ENCODE measurements at places on chromosomes 6 and 20.

DNA sequence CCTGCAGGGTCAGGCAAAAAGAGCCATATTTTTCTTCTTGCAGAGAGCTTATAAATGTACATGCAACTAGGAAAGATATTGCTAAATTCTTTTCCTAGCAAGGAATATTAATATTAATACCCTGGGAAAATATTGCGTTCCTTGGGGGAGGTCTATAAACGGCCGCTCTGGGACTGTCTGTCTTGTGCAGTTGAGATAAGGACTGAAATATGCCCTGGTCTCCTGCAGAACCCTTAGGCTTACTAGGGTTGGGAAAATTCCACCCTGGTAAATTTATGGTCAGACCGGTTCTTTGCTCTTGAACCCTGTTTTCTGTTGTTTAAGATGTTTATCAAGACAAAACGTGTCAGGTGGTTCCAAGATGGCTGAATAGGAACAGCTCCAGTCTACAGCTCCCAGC, 121.3 kb upstream of the CARMIL1 start:
- DNase-seq: no peak

GRCh38 chr6:157832250-157832967, 9.4 kb downstream of the SNX9 start:
- DNase-seq: no peak

DNA sequence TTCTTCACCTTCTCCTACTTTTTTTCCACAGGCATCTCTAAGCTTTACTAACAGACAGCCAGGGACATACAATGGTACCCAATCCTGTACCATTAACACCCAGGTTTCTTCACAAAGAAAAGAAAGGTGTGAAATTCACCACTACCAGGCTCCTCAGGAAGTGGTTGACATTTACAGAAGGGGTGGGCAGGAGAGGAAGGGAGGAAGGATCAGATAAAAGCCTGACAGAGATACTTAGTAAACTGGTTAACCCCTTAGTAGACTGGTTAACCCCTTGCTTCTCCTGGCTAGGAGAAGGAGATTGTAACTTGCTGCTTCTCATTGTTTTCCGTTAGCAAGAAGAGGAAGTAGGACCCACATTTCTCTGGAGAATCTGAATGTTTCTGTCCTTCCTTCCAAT, 7.2 kb downstream of the SAMD3 start:
- DNase-seq: peak; percentile 31

DNA sequence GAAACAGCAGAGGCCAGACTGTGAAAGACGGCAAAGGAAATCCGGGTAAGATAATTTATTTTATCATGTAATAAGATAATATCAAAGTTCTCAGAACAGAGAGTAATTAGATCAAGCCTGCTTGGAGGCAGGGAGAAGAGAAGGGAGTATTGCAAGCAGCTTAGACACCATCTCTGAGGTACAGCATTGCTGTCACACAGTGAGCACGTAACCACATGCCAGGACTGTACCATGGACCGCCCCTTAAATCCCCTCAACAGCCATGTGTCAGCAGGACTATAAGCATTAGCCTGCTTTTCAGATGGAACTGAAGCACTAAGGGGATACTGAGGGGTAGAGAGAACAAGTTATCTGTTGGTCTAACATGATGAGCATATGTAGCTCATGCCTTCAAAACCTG, 141.5 kb downstream of the C6orf118 start:
- no peak for DNase-seq

DNA sequence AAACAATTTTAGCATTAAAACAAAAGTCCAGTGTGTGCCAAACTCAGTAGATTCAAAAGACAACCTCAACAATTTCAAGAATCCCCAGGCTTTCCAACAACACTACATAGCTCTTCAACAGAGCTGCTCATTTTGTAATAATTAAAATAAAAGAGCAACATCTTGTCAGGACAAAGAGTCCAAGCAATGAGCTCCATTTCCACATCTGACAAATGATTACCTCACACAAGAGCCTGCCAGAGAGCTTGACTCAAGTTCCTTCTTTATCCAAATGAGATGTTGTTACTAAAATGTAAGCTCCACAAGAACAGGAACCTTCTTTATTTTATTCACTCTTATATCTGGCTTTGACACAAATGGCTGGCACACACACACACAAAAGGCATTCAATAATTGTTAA, 449.8 kb downstream of the HACE1 start:
- no peak for DNase-seq

DNA sequence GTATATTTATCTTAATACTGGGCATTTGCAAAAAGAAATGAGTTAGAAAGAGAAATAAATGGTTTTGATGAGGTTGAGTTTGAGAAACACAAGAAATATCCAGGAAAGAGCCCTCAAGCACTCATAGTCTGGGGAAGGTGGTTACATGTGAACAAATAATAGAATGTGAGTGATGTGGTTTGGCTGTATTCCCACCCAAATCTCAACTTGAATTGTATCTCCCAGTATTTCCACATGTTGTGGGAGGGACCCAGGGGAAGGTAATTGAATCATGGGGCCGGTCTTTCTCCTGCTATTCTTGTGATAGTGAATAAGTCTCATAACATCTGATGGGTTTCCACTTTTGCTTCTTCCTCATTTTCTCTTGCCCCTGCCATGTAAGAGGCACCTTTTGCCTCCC, 334.1 kb downstream of the COL12A1 start:
- no peak for DNase-seq

DNA sequence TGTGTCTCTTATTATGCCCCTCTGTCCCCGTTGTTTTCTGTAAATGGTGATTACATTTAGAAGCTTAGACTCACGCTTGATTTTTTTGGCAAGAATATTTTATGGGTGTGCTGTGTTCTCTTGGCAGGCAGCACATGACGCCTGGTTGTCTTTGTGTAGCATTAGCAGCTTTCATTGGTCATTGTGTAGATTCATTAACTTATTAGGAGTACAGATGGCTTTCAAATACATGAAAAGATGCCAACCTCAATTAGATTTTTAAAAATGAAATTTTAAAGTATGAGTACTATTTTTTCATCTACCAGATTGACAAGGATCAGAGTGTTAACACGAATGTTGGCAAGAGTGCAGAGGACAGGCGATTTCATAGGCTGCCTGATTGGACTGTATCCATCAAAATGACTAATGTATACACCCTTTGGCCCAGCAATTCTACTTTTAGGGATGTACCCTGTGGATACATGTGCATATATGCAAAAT, 15.2 kb downstream of the COX4I2 start:
- no peak for DNase-seq

GRCh38 chr6:40326714-40327421, 260.3 kb downstream of the LRFN2 start:
- no peak for DNase-seq

DNA sequence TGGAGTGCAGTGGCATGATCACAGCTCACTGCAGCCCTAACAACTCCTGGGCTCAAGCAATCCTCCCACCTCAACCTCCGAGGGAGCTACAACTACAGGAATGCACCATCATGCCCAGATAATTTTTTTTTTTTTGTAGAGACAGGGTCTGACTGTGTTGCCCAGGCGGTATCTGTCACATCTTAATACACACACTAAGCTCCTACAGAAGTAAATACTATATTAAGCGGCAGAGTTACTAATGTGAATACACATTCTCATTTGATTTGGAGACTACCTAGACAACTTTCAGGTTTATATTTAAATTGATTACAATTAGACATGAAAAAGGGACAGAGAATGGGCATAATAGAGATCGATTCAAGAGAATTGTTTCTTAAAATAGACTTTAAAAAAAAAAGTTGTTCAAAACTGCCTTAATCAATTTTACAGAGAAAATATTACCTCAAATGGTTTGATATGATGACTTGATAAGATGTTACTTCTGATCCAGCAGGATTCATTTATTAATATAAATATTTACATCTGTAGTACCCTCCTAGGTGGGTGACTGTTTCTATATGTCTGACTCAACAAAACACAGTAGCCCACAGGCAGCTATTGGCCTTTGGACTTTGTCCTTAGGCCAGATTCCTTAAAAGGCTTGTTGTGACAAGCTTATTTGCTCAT, 7.1 kb upstream of the LOC128125822 start:
- no peak for DNase-seq

GRCh38 chr6:106501960-106502371, 127.3 kb downstream of the RTN4IP1 start:
- DNase-seq: no peak

DNA sequence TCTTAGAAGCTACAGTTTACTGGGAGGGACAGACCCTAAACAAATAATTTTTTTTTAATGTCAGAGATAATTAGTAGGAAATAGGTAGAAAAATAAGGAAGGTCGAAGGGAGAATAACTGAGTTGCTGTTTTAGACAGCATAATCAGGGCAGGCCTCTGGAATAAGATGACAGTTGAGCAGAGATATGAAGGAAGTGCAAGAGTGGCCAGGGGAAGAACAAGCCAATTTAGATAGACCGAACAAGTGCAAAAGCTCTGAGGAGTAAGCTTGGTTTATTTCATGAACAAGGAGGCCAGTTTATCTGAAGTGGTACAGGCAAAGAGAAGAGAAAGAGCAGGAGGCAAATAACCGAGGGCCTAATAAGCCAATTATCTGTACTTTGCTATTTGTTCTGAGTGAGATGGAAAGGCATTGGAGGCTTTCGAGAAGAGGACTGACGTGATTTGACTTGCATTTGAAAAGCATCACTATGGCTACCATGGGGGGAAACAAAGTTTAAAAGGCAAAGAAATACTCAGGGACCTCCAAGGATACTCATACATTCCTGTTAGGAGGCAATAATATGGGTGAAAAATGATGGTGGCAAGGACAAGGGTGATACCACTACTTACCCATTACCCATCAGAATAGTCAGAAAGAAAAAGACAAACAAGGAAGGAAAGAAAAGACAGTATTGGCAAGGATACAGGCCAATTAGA, 19.7 kb downstream of the PROCR start:
- no peak for DNase-seq

GRCh38 chr6:14269436-14269835, 151.9 kb downstream of the CD83 start:
- no peak for DNase-seq
